ENCODE measurements at places on chromosomes 16 and 17.

DNA sequence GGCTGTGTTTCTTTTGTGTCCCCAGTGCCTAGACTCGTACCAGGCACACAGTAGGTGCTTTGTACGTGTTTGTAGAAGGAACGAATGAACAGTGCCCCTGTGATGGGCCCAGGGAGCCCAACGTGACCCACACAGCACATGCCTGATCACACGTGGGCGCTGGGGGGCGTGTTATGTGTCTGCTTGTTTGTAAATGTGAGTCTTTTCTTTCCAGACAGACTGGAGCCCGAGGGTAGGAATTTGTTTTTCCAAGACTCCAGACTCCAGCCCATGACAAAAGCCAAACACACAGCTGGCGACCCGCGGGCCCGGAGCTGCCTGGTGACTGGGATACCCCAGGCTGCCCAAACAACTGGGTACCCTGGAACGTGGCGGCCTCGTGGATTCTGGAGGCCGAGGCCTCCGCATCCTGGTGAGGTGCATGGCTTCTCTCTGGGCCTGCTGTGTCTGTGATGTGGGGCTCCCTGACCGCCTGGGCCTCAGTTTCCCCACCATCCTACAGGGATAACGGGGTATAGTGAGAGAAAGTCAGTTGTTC lies 14.9 kb upstream of the CBFA2T3 start:
- DNase-seq = no peak

DNA sequence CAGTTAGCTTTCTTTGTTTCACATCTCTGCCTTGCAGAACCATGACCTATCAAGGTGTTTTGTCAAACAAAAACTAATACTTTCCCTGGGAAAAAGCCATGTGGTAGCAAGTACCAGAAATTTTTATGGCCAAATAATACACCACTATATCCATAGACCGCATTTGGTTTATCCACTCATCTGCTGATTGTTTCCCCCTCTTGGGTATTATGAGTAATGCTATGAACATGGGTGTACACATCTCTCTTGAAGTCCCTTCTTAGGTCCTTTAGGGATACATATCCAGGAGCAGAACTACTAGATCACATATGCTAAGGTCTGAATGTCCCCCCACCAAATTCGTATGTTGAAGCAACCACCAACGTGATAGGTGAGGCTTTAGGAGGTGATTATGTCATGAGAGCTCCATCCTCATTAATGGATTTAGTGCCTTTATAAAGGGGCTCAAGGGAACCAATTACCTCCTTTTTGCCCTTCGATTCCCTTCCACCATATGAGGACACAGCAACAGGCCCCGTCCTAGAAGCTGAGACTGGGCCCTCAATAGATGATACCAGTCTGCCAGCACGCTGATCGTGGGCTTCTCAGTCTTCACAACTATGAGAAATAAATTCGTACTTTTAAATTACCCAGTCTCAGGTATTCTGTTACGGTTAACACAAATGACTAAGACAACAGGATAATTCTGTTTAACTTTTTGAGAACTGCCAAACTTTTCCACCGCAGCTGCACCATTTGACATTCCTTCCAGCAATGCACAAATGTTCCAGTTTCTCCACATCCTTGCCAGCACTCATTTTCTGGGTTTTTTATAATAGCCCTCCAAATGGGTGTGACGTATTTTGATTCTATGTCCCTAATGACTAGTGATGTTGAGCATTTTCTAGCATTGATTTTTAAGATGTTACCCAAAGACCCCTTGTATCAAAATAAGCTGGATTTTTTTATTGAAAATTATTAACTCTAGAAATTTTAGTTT lies 30.0 kb downstream of the SIAH1 start:
- DNase-seq = no peak

DNA sequence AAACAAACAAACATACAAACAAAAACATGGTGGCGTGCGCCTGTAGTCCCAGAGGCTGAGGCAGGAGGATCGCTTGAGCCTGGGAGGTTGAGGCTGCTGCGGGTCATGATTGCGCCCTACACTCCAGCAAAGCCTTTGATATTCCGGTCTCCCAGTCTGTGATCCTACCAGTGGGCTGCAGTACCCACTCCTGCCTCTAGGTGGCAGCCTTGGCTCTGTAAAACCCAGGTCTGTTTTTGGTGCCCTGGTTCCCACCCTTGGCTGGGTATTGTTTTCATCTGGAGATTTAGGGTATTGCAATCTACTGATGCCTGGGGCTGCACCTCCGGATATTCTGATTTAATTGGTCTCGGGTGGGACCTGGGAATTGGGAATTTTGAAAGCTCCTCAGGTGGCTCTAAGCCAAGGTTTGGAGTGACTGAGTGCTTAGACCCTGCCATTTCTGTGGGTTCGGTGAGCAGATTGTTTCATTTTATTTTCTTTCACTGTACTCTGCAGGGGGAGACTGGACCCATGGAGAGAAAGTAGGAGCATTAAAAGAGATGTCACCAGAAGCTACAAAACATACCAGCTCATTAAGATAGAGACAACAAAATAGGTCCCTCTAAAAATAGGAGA lies 40.5 kb downstream of the MYH3 start:
- peak; percentile 54 for DNase-seq

DNA sequence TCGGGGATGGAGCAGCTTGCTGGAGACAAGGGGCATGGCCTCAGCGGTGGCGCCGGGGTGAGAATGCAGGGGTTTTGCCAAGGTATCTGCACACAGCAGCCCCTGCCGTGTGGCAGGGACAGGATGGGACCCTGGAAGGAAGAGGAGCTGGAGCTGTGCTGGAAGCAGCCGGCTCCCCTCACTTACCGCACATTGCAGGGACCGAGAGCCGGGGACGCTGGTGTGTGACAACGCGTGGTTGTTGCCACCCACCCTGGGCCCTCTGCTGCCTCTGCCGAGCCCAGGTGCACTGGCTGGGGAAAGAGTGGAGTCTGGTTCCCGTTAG lies 3.0 kb downstream of the NUBP2 start:
- no peak for DNase-seq

- no peak for DNase-seq
These were observed 32.5 kb downstream of the WIPF2 start for GRCh38 chr17:40251576-40251975.

GRCh38 chr17:16215965-16216316 lies 607 bp upstream of the NCOR1 start:
- peak; percentile 17 for DNase-seq

DNA sequence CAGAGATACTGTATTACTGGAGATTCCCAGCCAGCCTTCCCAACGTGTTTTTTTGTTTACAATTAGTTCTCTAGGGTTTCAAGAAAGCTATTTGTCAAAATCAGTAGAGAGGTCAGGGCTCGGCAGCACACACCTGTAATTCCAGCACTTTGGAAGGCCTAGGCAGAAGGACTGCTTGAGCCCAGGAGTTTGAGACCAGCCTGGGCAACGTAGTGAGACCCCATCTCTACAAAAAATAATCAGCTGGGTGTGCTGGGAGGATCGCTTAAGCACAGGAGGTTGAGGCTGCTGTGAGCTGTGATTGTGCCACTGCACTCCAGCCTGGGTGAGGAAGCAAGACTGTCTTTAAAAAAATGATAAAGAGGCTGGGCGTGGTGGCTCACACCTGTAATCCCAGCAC lies 19.4 kb downstream of the CBX1 start:
- DNase-seq = no peak

DNA sequence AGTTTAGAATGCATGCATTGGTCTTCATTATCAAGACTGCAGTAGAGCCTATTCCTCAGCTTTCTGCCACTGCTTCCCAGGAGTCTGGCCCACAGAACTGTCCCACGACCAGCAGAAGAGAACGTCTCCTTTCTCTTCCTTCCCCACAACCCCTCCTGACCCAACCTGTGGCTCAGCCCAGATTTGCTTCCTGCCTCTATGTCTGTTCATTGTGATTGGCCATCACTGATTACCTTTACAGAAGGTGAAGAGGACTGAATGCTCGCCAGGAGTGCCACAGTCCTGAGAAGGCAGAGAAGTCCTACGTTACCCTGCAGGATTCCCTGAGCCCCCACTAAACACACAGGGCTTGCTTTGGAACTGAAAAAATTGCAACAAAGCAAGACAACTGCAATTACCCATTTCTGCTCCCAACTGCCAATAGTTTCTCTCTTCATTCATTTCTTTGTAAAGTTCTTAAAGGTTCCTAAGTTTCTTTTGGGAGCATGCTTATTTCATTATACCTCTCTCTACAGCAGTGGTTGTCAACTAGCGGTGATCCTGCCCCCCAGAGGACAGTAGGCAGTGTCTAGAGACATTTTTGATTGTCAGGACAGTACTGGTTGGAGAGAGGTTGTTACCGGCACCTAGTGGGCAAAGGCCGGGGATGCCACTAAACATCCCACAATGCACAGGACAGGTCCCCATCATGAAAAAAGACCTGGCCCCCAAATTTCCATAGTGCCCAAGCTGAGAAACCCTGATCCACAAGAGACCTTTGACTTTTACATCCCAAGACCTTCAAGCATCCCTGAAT lies 4.5 kb upstream of the NAT9 start:
- DNase-seq = no peak

- no peak for DNase-seq
These were observed 14.5 kb downstream of the ACACA start for GRCh38 chr17:37392024-37392590.

DNA sequence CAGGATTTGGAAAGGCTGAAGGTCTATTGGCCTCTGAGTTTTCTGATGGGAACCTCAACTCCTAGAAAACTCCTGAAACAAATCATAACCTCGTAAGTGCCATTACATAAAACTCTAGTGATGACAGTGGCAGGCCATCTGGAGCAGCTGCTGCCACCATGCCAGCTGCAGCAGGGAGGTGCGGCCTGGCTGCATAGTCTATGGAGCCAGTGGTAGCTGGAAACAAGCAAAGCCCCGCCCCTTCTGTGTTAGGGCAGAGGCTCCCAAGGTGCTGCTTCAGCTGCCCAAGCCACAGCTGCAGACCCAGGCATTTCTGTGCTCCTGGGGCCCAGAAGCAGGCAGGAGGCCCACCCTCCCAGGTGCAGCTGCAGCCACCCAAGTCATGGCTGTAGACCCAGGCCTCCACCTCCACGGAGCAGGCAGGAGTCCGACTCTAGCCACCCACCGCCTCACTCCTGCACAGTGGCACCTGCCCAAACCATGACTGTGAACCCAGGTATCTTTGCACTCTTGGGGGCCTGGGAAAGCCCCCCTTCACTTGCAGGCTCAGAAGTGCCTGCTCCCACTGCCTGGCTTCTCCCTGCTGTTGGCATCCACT lies 254.1 kb upstream of the KCNJ16 start:
- DNase-seq = no peak

DNA sequence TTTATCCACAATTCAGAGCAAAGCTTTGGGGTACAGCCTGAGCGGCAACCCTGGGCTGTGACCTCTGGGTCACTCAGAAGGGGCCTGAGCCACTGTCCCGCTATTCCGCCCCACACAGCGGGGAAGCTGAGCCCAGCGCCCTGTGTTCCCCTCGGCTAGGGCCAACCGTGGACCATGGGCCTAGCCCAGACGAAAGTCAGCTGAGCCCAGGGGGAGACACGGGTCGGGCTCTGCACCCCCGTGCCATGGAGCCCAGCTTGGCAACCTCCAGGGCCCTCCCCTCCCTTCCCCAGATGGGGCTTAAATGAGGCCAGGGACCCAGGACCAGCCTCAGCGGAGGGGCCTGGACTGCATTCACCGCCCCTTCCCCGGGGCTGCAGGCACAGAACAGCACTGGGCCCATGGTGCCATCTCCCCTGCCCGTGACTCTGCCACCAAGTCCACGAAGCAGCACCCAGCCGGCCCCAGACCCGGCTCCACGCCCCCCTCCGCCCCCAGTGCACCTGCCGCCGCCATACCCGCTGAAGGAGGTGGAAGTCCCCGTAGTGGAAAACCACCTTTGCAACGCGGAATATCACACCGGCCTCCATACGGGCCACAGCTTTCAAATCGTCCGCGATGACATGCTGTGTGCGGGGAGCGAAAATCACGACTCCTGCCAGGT lies 1.8 kb downstream of the TPSD1 start:
- no peak for DNase-seq

- DNase-seq = no peak
These were observed 21.5 kb upstream of the PSMD7 start for GRCh38 chr16:74275031-74275636.

DNA sequence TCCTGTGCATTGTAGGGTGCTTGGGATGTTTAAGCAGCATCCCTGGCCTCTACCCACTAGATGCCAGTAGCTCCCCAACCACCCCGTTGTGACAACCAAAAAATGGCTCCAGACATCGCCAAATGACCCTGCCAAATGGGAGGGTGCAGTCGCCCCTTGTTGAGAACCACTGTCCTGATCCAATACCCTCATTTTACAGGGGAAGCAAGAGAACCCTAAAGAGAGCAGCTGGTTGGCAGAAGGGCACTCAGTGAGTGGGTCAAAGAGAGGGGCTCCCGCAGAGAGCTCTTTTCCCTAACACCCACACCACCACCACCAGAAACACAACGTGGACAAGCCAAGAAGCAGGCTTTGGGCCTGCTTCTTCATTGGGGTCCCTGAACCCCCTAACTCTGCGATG lies 18.4 kb downstream of the TEKT5 start:
- no peak for DNase-seq

GRCh38 chr16:67054901-67055300 lies 26.0 kb downstream of the CBFB start:
- DNase-seq = no peak

Data from stimulated activated CD8-positive, alpha-beta memory T cell treated with anti-CD3 and anti-CD28 coated beads, Interleukin-2, amount 100 ng/mL, for 48 hours (primary cell).